Esophagus muscularis mucosa (tissue), 4 donors: ENCODE measurements at places on chromosomes 12 and 14.

DNA sequence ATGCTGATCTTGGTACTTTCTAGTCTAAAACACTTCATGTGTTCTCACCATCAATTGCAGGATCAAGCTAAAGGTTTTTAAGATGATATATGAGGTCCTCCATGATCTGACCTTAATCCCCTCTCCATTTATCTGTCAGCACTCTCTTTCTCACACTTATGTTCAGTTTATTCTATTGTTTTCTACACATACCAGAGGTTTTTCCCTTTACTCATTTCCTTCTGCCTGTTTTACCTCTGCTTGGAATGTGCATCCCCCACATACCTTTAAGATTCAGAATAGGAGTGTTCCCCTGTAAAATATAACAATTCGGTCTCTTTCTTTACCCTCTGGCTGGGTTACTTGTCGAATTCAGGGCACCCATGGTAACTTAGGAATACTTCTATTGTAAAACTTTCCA lies 219.1 kb upstream of the PKP2 start:
- no peak for DNase-seq

GRCh38 chr14:60648249-60648933 lies 886 bp downstream of the SIX1 start:
- no peak for DNase-seq

DNA sequence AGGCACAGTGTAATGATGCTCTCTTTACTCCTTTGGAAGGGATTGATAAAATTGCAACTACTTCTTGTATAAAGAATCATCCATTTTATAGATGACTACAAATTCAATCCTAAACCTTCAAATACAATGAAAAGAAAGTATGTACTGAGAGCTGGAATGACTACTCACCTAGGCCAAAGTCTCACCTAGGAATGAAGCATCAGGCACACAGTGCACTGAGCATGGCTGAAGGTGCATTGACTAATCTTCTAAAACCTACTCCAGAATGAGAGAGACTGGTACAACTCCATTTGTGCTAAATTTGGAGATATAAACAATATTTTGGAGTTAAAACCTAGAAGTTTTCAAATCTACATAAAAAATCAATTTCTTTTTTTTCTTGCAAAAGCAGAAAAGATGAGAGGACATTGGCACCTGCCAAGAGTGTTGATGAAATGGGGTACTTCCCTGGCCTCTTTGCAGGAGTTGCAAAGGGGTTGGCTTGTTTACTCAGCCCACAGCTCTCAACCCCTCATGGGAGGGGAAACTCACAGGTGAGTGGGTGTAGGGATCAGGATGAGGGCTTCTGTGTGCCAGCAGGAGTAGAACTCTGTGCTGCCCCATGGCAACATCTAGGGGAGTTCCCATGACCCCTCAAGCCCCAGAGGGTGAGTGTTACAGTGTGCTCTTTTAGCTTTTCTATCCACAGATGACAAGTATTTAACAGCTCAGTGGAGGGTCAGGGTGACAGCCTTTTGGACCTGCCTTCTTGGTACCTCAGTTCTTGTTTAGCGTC lies 31.3 kb downstream of the CLECL1 start:
- no peak for DNase-seq

GRCh38 chr12:121494093-121494787 lies 86.6 kb downstream of the KDM2B start:
- DNase-seq: no peak

- DNase-seq: no peak
These were observed 2.3 kb downstream of the KDM2B start for GRCh38 chr12:121578230-121579189.

DNA sequence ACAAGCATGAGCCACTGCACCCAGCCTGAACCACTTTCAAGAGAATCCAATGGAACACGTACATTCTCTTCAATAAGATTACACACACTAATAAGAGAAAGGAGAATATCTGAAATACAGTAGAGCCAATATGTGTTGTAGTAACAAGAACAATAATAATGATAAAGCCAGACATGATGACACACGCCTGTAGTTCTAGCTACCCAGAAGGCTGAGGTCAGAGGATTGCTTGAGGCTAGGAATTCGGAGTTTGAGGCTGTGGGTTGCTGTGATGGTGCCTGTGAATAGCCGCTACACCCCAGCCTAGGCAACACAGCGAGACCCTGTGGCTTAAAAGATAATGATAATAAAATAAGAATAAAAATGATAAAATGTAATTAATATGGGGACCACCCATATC lies 15.6 kb downstream of the APOBEC1 start:
- no peak for DNase-seq

- DNase-seq: peak; percentile 70
These were observed 6.9 kb upstream of the KRT6A start for GRCh38 chr12:52499806-52500560.
